Left ventricle myocardium superior (tissue), 1 donor: ENCODE measurements at places on chromosomes 2 and 18.
A peak's percentile ranks its signal among the peaks of the same experiment; 100 is the strongest.

DNA sequence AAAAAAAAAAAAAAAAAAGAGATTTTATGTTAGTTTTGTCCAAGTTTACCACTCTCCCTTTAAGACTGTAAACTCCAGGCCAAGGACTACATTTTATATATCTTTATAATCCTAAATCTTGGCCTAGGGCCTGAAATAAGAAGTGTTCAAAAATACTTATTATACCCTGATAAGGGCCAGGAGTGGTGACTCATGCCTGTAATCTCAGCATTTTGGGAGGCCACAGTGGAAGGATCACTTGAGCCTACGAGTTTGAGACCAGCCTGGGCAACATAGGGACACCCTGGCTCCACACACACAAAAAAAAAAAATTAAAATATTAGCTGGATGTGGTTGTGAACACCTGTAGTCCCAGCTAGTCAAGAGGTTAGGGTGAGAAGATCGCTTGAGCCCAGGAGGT lies 12.7 kb downstream of the TRIP12 start:
- DNase-seq = no peak

DNA sequence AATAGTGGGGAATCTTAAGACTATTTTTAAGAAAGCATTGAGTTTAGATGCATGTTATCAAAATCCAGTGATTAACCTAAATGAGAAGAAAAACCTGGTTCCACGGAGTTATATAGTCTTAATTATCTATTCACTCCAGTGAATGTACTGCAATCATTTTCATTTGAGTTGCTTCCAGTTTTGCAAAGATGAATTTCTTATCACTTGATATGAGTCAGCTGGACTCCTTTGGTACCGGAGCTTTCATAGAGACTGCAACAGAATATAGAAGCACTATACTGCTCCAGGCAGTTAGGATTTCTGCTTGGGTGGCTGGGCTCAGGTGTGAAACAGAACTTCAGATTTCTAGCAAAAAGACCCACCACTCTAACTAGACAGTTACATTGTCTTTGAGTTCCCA lies 92.2 kb upstream of the NFU1 start:
- DNase-seq = no peak

- no peak for DNase-seq
These were observed 86.4 kb downstream of the GCA start for GRCh38 chr2:162430323-162430722.

DNA sequence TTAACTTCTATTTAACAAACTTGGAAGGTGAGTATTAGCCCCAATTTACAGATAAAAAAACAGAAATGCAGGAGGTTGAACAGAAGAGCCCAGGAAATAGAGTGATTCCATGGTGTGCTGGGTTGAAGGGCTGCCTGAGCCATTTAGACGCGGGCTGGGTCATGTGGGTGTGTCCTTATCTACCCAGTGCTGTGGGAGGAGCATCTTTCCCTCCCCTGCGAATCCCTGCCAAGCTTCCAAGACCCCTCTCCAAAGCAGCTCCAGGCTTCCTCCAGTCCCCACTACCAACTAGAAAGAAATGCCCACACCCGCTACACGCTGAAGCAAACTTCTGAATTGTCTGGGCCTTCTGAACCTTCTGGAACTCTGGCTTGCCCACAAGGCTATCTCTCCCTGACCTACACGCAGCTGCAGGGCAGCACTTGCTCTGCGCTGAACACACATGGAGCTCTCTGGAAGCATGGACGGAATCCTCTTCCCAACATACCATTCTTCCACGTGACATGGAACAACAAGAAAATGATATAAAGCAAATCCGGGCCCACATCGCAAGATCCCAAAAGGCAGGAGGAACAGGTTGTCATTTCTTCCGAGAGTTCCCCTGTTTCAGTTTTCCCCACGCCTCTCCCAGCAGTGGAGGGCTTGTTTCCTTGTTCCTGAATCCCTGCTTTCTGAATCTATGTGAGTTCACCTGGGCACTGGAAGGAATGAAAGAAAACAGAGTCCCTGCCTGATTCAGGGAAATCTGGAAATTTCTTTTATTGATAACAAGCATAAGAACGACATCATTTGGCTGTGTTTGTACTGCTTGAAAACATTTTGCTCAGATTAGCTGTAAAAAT lies 562.7 kb upstream of the ID2 start:
- no peak for DNase-seq

GRCh38 chr2:73897240-73897583 lies 4.4 kb downstream of the ACTG2 start:
- DNase-seq = no peak

DNA sequence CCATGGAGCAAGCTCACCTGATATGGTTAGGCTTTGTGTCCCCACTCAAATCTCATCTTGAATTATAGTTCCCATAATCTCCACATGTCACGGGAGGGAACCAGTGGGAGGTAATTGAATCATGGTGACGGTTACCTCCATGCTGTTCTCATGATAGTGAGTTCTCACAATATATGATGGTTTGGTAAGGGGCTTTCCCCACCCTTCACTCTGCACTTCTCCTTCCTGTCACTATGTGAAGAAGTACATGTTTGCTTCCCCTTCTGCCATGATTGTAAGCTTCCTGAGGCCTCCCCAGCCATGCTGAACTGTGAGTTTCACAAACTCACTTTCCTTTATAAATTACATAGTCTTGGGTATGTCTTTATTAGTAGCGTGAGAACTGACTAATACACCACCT lies 435.7 kb upstream of the ID2 start:
- no peak for DNase-seq

DNA sequence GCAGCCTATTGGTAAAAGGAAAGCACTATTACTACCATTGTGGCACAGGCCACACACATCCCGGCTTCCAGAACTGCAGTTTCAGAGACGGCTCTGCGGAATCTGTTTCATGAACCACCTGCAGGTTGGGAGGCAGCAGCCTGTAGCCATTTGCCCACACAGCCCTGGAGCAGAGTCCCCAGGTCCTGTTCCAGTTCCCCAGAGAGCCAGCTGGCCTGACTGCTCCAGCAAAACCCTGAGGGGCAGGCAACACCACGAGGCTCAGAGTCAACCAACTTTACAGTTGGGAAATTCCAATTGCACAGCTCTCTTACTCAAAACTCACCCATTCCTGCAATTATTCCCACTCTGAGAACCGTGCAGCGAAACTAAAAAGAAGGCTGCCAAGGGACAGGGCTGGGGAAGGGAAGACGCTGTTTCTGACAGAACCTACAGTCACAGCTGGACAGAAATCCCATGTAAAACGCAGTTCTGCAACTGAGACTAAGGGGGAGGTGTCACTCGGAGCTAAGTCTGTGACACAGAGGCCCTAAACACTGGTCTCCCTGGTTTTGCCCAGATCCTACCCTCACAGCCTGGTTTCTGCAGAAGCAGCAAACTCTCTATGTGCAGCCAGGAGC lies 219.4 kb downstream of the TMEM163 start:
- DNase-seq = no peak

- DNase-seq = no peak
These were observed 106.7 kb upstream of the KLHL14 start for GRCh38 chr18:32879497-32879896.

DNA sequence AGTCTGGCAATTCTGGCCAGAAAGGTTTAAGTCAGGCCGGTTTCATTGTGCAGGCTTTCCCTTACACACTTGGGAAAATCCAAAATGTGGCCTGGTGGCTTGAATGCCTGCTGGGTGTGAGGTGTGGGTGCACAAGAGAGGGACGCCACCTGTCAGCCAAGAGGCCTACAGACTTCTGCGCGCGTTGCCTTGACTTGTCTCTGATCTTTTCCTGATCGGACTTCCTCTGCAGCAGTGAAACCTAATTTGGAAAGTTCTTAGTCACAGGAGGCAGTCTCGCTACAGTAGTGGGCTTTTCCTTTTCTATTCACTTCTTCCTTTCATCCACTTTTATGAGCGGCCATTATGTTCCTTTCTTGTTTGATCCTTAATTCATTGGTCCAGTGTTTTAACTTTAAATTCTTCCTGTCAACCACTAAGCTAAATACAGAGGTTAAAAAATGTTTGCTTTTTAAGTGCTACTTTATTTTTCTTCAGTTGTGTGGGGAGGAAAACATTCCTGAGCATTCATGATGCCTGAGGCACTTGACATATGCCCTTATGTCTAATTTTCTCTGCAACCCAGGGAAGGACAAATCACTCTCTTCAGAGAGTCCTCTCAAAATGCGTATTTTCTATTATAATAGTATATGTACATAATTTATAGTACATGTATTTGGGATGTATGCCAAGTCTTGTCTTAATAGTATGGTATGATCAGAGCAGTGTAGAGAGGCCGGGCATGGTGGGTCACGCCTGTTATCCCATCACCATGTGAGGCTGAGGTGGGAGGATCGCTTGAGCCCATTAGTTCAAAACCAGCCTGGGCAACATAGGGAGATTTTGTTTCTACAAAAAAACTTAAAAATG lies 128.9 kb downstream of the WDSUB1 start:
- DNase-seq = no peak

GRCh38 chr2:195477248-195477995 lies 179.6 kb upstream of the SLC39A10 start:
- DNase-seq = no peak

- no peak for DNase-seq
These were observed 396.3 kb downstream of the TRIB2 start for GRCh38 chr2:13113002-13113401.

DNA sequence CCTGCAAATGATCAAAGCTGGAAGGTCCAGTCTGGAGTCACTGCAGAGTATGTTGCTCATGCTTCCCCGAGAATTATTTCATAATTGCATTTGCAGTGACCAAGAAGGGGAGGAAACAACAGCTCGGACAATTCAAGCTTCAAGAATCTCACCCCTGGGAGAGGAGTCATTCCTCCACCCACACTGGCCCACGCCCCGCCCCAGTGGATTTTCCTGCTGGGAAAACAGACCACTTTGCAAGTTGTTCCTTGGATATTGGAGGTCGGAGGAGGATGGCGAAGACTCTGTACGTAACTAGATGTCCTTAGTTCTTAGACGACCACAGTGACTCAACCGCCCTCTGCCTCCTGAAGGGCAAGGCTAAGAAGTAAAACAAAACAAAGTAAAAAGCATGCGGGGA lies 159.4 kb downstream of the TPO start:
- peak; percentile 82 for DNase-seq

GRCh38 chr18:51006948-51007789 lies 22.8 kb upstream of the SMAD4 start:
- DNase-seq = no peak
